ENCODE measurements at places on chromosomes 3 and 15.

DNA sequence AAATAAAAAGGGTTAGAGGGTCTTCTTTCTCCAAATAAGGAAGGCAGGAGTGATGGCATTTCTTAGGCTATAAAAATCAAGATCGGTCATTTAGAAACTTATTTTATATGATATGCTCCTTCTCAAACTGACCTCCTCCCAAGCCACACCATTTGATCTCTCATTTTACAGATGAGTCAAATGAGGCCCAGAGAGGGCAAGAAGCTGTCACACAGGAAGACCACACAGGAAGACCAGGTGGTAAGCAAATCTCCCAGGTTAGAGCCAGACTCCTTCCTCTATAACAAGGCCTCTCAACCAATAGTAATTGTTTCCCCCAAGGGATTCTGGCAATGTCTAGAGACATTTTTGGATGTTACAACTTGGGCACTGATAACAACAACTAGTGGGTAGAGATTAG is 13.8 kb downstream of the TLE3 start:
- DNase-seq = no peak

DNA sequence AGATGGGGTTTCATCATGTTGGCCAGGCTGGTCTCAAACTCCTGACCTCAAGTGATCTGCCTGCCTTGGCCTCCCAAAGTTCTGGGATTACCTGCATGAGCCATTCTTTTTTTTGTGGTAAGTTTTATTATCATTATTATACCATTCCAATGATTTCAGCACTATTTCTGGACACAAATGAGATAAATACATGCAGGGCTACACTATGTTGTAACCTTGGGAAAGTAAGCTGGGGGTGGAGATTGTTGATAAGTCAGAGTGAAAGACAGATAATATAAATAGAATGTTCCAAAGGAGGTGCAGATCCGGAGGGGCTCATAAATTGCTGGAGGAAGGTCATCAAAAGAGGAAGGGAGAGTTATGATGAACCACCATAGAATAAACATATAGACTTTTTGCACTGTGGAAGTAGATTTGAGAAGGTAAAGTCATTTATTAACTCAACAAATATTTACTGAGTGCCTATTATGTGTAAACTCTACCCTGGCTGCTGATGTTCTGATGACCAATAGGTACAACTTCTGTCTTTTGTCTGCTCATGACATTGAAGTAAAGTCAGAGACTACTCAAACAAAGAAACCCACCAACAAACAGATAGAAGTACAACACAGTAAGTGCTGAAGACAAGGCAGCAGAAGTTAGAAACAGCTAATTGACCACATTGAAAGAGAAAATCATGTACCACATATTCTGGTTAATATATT is 478.9 kb upstream of the GOLIM4 start:
- DNase-seq = no peak

DNA sequence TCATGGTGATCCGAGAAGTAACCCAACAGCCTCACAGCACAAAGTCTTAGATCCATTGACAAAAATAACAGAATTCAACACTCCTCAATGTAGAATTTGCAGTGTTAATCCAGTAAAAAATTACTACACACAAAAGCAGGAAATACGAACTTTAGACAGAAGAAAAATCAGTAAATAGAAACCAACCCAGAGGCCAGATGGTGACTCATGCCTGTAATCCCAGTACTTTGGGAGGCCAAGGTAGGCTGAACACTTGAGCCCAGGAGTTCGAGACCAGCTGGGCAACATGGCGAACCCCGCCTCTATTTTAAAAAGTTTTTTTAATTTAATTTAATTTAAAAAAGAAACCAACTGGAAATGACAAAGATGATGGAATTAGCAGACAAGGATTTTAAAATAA is 36.1 kb downstream of the SELENOT start:
- DNase-seq = no peak

DNA sequence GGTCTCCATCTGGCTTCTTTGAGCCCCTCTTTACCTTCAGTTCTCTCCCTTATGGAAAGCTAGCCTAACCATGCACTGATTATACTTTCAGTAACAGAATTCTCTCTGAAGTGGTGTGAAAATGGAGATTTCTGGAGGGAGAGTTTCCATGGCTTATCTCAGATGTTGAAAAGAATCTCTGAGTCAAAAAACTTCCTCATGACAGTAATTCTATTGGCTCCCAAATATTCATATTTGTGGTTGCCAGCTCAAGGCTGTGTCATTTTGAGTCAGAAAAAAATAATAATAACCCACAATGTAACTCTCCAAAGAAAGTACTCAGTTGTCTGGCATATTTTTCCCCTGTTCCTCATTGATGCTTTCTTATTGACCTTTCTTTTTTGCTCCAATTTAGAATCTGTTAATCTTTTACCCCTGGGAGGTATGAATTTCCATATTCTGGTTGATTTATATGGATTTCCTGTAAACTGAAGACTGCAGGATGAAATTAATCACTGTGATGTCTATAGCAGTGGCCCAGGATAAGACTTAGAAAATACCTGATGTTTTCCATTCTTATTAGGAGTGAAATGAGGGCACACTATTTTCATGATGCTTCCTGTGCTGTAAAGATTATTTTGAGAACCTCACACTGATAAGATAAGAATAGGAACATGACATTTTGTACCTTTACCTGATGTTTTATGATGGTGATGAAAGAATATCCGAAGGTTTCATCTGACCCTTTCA is 149.5 kb upstream of the EPHA3 start:
- DNase-seq = peak; percentile 88

DNA sequence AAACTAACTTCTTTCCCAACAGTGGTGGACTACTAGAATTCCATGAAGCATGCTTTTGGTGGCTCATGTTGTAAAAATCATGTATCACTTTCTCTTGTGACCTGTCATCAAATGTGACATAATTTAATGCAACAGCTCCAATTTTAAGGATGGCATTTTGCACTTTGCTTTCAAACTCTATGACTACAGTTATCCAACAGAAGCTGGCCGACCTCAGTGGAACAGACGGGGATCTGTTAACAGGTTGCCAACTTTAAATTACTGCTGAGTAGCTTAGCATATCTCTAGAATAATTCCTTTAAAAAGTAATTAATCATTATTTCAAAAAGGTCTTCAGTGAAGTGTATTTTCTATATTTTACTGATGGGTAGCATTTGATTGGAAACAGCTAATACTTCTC is 907.4 kb downstream of the FHIT start:
- no peak for DNase-seq

DNA sequence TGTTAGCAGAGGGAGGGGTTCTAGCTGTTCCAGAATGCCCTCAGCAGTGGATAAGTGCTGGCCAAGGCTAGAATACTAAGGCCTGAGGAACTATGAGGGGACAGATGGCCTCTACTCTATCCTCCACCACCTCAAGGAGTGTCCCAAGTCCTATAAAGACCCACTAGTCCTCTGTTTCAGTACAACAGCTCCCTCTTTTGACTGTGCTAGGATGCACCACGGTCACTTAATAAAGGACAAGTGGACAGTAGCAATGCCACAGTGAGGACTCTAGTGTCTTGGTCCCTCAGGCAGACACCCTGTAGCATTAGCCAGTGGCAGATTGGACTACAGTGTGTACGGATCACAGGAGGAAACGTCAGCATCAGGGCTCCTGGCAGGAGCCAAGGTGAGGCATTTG is 171.8 kb upstream of the PROK2 start:
- DNase-seq = no peak

DNA sequence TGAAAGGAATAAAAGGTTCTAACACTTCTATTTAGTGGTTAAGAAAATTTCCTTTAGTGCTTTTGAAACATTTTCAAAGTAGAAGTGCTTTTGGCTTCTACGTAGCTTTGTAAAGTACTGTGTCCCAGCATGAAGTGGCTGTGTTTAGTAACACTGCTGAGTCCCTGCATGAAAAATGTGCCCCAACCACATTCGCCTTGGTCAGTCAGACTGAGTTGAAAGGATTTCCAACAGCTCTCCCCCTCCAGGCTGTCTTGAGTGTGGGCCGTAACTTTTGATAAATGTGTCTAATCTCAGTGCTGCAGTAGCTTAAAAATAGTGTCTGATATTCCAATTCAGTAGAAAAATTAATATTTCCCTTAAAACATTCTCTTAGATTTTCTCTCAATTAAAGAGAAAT is 115.0 kb downstream of the NR1D2 start:
- DNase-seq = peak; percentile 80

DNA sequence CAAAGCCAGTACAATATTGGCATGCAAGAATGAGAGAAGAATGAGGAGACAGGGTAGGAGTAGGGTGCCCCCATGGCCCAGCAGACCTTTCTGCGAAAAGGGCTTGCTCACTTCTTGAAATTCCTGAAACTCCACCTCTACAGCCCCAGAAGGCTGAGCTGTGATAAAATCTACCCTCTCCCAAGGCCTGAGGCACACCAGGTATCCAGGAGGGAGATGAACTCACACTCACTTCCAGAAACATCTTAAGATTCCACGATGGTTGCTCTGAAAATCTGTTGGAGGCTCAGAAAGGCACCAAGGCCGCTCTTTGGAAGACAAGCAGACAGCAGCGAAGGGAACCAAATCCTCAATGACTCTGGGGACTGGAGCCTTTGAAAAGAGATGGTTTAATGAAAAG is 297.5 kb downstream of the UACA start:
- no peak for DNase-seq

DNA sequence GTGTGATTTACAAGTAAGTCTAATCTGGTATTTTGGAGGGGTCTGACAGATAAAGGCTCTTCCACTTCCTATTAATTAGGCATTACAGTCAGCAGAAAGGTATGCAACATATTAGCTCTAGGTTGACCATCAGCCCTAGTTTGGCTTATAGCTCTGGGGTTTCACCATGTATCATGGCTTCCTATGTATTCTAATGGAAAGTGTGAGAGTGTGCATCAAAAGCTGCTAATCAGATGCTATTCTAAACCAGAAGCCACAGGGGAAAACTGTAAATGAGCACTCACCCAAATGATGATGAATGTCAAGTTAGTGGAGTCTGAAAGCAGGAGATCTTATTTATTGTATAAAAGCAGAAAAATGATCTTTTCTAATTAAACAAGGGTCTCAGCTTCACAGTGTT is 149.2 kb upstream of the MITF start:
- DNase-seq = no peak

DNA sequence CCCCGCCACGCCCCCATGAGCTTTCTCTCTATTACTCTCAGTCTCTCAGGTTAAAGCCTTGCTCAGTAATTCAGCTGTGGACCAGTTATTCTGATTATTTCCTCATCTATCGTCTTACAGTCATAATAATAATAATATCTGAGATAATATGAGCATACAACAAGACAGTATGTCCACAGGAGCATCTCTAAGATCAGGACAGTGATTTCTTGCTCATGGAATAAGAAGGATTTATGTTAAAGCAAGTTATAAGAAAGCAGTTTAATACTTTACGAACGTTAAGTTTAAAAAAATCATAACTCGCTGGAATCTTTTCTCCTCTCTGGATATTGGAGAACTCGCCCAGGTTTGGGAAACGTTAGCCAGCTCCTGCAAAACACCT is 643 bp upstream of the LMCD1 start:
- no peak for DNase-seq

GRCh38 chr15:70435369-70435768 is 328.0 kb downstream of the UACA start:
- no peak for DNase-seq

GRCh38 chr3:27528791-27529190 is 44.6 kb upstream of the SLC4A7 start:
- DNase-seq = no peak

- DNase-seq = no peak
Measured at GRCh38 chr3:14933820-14934425, 13.5 kb upstream of the NR2C2 start.

DNA sequence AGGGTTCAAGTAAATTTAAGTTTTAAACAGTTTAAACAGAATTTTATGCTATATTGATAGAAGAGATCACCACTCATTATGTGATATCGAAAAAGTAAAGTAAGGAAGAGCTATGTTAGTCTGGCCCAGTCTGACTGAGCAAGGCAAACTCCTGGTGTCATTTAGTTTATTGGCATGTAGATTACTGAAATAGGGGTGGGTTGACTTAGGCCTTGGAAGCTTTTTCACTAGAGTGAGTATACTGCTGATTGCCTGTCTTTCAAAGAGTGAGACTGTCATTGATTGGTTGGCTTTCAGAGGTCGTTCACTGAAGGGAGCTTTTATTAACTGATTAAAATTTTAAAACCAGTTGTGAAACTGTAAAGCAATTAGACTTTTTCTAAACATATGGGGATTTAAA is 294.5 kb downstream of the NAALADL2 start:
- DNase-seq = no peak

DNA sequence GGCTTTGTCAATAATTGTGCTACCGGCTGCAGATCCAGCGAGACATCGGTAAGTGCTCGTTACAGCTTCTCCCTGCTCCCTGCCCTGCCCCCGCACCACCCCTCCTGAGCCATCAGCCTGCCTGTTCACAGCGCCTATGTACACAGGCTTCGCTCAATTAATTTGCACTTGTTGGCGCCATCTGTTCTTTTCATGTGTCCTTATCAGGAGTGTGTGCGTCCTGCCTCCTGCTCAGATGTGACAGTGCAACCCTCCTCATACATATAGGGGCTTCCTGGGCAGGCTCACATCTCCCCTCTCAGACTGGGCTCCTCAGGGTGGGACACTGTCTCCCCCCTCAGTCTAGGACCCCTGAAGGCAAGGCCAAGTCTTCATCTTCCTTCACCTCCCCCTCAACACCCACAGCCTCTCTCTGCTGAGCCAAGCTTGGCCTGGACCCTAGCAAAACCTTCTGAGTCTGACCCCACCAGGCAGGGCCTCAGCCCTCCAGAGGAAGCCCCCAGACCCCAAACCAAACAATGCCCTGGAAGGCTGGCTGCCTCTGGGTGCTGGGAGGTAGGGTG is 54.9 kb downstream of the CYP11A1 start:
- no peak for DNase-seq

DNA sequence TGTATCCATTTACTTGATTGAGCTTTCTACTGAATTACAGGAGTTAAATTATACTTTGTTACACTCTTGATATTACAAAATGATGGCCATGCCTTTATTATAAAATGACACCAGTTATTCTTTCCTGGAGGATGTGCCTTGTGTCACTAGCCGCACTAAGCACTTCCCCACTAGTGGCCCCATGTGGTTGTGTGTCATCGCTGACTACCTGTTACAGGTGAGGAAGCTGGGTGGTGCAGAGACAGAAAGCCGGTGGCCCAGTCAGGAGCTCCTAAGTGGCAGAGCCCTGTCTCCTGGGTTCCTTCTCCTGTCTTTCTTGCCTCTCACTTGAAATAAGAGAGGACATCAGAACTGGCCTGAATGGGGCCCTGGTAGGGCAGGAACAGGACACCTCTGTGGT is 96.8 kb downstream of the IGF1R start:
- no peak for DNase-seq

DNA sequence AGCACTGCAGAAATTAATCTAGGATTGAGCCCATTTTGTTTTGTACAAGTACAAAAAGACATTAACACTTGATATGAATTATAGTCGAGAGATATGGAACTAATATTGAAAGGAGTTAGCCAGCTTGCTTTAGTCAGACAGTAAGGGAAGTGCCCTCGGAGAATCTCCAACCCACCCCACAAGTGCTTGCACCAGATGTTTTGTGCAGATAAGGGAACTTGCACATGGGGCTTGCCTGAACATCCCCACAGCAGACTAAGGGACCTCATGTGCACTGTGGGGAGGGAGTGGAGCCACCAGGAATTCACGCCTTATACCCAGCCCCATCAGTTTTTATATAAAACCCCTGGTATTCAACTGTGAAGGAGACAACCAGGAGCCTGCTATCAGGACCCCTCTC is 122.3 kb downstream of the EFHB start:
- no peak for DNase-seq

All from astrocyte of the hippocampus (primary cell).